Fibroblast of the conjunctiva (primary cell): ENCODE measurements at places on chromosomes 6 and 20.
A peak's percentile ranks its signal among the peaks of the same experiment; 100 is the strongest.

DNA sequence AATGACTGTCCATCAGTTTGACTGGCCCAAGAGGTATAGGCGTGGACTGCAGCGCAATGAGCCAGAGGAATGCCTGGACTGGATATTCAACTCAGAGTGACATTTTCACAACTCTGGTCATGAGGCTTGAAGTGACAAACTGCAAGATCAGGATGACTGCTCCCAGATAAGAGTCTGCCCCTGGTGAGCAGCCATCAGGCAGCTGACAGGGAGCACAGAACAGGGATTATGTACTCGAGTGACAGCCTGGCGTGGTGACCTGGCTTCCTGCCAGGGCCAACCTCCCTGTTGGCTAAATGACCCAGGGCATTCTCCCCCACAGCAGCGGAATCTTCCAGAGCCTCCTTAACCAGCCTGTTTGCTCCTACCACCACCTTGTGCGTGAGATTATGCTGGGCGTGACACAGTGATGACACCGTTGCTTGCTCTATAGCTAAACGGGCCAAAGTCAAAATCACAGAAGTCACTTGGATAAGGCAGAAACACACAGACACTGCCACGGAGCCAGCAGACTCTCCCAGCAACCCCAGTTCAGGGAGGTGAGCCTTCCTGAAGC is 209.1 kb upstream of the JARID2 start:
- no peak for DNase-seq

GRCh38 chr6:45184937-45185336 is 143.2 kb upstream of the RUNX2 start:
- DNase-seq: no peak

DNA sequence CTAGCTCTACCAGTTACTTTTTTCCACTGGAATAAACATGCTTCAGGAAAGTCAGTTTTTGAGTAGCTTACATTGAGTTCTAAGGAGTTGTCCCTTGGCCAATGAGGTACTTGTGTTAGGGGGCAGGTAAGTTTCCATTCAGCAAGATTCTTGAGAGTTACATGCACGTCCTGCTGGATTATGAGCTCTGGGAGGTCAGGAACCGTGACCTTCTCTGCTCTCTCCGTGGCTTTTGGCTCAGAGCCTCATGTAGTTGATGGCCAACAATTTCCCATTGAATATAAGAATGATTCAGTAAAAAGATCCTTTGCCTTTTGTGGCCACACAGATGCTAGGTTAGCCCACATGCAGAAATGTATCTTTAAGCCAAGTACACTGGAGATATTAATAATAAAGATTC is 181.8 kb upstream of the RALGAPA2 start:
- no peak for DNase-seq

DNA sequence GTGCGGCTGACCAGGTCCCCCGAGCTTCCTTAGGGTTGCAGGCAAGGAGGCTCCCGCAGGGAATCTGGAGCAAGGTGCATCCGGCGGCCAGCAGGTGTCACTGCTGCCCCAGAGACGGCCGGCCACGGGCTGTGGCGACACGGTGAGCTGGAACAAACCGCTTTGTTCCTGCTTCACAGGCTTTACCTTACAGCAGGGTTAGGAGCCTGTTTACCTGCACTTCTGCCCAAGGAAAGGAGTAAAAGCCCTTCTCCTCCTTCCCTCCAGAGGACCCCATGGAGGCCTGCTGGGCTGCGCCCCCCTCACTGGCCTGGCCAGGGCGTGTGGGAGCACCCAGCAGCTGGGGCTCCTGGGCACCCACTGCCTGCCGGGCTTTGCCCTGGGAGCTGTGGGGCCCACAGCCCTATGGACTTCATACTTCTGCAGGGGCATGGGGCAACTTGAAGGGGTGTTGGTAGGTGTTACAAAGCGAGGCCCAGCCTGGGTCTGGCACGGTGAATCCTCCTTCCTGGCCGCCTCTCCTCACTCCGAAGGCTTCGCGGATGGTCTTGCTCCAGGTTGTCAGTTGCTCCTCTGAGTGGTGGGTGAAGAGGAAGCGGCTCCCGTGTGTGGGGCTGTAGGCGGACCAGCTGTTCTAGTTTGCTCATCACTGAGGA is 88.4 kb downstream of the CDC5L start:
- DNase-seq: peak; percentile 55

DNA sequence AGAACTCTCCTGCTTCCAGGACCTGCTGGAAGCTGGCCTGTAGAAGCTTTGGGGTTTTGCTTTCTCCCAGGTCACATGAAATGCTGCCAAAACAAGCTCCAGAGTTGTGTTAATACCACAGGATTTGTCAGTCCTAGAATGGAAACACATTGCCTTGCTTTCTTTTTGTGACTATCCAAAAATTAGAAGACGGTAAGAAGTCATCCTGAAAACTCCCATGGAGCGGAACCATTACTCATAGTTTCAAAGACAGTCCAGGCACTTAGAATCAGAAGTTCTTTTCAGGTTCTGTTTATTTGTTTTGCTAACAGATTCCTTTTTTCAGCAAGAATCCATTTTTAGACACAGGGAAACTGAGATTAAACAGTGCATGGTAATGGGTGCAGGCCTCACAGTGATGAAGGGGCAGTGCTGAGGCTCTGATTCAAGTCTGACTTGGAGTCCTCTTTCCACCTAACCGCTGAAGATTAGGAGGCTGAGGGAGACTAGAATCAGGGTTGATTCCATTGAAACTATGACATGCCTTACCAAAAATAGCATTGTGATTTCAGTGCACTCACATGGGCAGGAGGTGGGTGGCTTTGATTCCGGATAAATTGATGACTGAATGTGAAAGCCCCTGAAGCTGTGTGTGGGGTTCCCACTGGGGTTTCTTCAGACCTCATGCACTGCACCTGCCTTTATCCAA is 72.2 kb upstream of the NAA20 start:
- no peak for DNase-seq

DNA sequence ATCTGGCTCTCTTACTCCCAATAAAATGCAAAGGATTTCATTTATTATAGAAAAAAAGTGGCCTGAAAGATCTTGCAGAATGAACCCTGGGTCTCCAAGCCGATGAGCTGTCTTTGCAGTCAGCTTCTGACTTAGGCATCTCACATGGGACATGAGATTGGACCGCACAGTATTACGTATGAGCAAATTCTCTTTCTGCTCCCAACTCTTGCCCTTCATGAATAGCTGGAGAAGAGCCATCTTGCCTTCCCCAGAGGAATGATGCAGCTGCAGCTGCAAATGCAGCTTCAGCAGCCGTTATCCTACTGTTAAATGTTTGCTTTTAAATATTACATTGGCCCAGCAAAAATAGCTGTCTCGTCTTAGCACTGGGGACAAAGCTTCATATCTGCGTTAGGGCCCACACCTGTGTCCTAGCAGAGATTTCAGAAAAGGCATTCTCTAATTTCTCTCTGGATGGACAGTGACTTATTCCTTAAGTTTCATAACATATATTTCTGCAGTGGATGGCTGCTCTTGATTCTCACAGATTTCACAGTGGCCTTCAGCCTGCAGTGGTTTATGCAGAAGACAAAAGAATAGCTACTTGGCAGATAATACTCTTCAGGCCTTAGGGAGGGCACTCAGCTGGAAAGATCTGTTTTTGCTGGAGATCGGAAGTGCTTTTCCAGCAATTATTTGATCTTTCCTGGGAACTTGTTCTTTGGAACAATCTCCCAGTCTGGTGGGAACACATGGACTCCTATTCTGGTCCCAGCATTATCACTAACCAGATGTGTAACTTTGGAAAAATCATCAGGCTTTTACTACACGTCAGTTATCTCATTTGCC is 129.2 kb downstream of the FYN start:
- peak; percentile 81 for DNase-seq

DNA sequence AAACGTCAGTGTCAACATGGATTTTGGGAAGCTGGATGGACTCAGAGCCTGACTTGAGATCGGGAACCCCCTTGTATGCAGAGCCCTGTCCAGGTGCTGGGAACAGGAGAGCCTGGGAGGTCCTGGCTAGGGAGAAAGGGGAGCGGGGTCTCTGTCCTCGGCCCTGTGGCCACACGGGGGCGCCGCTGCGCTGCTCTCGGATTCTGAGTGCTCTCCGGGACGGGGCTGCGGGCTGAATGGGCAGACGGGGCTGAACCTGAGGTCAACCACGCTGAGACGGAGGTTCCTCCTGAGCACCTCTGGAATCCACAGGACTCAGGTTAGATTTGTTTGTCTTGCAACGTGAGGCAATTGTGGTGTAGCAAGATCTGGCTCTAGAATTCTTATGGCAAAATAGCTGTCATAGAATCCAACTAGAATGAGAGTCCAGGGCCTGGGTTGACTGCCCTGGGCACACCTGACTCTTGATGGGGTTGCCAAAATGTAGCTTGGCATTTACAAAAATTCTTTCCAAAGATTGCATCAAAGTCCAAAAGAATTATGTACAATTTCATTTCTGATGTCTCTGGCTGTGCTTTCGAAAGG is 20.6 kb upstream of the HLA-F start:
- DNase-seq: no peak

DNA sequence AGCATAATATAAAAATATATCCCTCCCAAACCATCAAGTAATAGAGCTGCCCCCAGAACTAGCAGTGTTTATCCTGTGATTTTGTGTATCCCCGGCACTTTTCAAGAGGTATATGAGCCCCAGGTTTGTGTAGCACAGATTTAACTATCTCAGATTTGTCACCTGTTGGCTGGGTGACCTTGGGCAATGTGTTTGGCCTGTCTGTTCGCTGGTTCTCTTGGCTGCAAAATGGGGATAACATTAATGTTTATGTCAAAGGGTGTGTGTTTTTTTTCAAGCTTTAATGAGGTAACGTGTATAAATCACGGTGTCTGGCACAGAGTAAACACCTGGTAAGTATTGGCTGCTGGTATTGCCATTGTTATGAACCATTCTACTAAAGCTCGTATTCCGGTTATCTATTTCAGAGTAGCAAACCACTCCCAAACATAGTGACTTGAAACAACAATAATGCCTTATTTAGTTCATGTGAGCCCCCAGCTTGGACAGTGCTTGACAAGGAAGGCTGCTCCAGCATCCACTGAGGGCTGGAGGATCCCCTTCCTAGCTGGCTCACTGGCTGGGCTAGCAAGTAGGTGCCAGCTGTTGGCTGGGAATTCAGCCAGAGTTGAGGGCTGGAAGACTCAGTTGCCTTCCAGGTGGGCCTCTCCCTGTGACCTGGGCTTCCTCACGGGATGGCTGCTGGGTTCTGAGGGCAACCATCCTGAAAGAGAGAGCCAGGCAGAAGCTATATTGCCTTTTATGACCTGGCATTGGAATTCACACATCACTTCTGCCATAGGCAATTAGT is 36.2 kb downstream of the PDRG1 start:
- DNase-seq: no peak

DNA sequence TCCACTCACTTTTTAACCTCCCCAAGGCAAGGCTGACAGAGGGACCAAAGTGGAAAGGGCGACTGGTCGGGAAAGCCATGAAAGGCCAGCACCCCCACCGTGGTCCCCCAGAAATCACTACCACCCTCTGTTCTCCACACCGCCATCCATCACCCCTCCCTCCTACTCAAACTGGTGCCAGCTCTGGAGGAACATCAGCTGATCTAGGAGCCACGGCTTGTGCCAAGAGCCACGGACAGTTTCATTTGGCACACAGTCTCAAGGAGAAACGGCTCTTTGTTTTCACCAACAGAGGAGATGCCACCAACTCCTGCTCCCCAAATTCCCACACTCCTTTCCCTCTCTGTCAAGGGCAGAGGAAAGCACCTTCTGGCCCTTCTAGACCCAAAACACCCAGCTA is 26.0 kb downstream of the TBC1D7 start:
- no peak for DNase-seq

DNA sequence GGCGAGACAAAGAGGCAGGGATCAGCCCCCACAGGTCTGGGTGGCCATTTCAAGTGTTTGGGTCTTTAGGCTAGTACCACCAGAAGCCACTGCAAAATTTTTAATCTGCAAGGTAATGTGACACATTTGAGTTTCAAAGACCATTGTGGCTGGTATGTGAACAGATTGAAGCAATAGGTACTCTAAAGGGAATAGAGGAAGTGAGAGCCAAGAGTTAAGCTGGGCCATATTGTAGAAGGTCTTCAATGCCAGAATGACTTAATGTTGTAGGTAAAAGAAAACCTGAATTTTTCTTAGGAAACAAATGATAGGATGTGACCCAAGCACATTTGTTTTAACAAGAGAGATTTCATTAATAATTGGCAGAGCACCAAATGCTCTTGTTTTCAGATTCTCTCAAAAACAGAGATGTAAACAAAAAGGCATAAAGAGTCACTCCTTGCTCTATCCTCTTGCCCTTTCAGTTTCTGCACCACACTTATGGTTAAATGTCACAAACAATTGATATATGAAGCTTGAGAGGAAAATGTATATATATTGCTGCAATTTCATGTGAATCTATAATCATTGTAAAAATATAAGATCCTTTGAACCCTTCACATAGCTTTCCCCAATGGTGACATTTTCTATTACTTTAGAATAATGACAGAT is 307.1 kb upstream of the PLN start:
- DNase-seq: no peak

- DNase-seq: no peak
Measured at GRCh38 chr6:44508646-44509045, 121.1 kb downstream of the CDC5L start.

- DNase-seq: no peak
Measured at GRCh38 chr6:30935018-30935417, 3.0 kb upstream of the SFTA2 start.

DNA sequence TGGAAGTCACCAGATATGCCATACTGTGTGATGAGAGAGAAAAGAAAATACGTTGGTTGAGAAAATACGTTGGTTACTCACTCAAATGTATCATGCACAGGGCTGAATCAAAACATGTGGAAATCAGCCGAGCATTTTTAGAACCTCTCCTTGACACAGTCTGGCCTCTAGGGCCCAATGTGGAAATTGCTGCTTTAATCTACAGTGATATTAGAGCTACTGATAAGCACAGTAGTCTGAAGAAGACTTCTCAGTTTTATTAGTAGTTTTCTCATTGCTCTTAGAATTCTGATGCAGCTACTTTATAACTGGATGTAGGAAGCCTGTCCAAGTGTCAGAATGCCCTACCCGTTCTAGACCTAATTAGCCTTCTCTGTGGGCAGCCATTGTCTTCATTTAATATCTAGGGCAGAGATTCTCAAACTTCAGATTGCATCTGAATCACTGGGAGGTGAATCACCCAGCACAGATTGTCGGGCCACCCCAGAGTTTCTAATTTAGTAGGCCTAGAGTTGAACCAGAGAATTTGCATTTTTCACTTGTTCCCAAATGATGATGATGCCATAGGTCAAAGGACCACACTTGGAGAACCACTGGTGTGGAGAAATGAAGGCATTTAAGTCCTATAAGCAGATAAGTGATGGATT is 229.1 kb downstream of the PLCB1 start:
- DNase-seq: no peak

DNA sequence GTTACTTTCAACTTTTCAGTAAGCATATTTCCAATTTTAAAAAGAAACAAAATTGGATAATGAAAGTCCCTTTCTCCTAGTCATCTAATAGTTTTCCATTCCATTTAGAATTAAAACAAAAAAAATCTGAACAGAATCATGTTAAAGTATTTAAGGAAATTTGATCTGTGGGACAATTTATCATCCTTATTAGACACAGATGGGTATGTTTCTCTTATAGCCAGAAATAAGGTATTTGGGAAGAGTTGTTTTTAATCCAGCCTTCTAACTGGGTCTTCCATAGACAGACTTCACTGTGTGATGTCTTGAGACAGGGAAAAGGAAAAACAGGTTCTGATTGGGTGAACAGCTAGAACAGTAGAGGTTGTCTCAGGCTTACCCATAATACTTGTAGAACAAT is 39.5 kb upstream of the STXBP5 start:
- no peak for DNase-seq
